ENCODE measurements at places on chromosomes 1 and 21.

- DNase-seq, result no peak
Measured at GRCh38 chr1:33168556-33169289, 13.1 kb downstream of the TRIM62 start.

DNA sequence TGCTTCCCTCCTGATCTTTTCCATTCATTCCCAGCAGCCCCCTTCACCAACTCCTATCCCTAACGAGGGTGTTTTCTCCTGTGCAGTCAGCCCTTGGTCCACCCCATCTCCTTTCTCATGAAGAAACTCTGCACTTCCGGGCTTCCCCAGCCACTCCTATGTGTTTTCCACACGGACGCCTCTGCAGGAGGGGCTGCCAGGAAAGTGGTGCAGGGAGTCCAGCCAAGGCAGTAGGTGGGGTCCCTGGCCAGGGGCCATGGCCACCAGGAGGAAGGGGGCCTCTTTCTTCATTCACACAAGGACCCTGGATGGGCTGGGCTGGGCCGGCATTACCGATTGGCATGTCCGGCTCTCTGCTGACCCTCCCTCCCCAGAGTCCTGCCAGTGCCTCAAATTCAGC lies 72.8 kb upstream of the EFHD2 start:
- no peak for DNase-seq

GRCh38 chr21:28522014-28522799 lies 470.5 kb downstream of the LTN1 start:
- no peak for DNase-seq

DNA sequence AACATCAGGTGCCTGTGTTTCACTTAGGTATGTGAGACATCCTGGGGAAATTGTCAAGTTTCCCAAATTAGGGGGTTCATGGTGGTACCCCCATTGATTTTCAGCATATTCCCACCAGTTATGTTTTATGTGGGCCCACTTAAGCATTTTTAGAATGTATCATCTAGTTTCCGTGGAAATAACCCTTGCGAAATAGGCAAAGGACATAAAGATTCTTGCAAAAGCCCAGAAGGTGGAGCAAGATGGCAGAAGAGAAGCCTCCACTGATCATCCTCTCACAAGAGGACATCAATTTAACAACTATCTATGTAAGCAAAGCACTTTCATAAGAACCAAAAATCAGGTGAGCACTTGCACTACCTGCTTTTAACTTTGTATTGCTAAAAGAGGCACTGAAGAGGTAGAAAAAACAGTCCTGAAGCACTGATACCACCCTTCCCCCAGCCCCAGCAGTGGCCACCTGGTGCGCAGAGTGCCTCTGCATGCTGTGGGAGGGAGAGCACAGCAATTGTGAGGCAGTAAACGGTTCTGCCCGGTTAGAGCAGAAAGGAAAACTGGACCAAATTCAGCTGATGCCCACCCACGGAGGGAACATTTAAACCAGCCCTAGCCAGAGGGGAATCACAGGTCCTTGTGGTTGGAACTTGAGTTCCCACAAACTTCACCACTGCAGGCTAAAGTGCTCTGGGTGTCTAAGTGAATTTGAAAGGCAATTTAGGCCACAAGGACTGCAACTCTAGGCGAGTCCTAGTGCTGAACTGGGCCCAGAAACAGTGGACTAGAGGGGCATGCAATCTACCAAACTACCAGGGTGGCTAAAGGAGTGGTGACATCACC lies 23.2 kb downstream of the MCOLN2 start:
- no peak for DNase-seq

DNA sequence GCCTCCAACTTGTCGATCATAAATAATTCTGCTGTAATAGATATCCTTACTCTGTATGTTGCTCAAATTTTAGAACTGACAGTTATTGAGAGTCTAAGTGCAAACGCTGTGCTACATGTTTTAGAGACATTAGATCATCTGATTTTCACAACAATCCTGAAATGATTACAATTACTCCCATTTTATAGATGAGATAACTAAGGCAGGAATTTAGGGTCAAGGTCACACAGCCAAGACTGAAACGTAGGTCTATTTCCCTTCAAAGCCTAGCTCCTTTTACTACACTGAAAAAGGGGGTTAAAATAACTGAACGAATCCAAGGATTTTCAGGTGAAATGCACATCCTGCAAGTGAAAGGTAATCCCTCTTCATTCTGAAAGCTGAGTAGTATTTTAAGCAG lies 2.7 kb upstream of the DCAF6 start:
- no peak for DNase-seq

- DNase-seq, result no peak
Measured at GRCh38 chr1:77473690-77474089, 191.9 kb downstream of the AK5 start.

DNA sequence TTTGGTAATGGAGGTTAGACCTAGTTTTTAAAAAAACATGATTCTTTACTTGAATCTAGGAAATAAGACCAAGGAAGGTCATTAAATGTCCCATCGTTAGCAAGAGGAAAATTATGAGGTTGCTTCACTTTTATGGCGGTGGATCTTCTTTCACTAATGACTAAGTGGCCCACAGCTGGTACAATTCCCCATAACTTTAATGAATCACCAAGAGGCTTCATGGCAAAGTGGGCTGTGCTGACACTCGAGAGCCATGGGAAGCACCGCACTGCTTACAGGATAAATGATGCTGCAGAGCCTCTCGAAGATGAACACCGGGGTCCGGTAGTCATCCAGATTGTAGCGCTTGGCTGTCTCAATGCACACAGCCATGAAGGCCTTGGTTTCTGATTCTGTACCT lies 108.8 kb downstream of the UBR4 start:
- no peak for DNase-seq

GRCh38 chr1:12174924-12175810 lies 8.4 kb downstream of the TNFRSF1B start:
- DNase-seq, result no peak

DNA sequence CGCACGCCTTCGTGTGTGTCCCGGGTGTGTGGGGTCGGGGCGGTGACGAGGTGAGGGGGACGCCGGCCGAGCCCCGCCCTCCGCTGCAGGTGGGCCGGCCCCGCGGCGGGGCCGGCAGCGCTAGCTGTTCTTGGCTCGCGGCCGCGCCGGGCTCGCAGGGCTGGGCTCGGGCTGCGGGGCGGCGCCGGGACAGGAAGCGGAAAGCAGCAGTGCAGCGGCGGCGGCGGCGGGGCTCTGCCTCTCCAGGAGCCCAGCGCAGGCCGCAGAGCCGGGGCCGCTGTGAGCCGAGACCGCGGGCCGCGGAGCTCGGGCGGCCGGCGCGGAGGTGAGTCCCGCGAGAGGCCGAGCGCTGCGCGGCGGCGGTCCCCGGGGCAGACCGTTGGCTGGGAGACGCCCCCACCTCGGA lies at the start of gene VANGL1:
Gene VANGL1, plus strand, starts transcription at position 209 of the 406 bp plus-strand sequence. CDS start 9,444 bp downstream, outside the sequence.
- no peak for DNase-seq

DNA sequence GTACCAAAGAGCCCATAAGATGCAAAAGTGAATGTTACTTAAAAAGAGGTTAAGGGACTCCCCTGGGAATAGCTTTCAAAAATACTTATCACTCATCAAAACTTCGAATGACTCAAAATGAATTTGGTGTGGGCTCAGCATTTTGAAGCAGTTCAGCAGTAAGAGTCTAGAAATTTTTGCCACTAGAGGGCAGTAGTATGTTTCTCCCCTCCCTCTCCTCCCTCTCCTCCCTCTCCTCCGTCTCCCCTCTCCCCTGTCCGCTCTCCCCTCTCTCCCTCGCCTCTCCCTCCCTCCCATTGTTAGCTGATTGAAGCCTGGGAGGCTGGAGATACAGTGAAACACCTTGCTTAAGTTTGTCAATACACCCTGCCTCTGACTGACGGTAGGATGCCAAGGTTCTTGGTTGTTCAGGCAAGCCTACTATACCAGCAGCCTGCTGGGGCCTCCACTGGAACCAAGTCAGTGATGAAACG lies 70.8 kb upstream of the TENT5C start:
- DNase-seq, result no peak

- DNase-seq, result no peak
Measured at GRCh38 chr1:112040891-112041740, 51.6 kb upstream of the KCND3 start.

- DNase-seq, result peak; percentile 49
Measured at GRCh38 chr1:178724728-178725465, at the start of gene RALGPS2. Gene RALGPS2 (plus strand): TSS chr1:178725244. CDS start chr1:178776765, 51,521 bp downstream.

- no peak for DNase-seq
Measured at GRCh38 chr1:189596197-189596596, 881.5 kb downstream of the BRINP3 start.

DNA sequence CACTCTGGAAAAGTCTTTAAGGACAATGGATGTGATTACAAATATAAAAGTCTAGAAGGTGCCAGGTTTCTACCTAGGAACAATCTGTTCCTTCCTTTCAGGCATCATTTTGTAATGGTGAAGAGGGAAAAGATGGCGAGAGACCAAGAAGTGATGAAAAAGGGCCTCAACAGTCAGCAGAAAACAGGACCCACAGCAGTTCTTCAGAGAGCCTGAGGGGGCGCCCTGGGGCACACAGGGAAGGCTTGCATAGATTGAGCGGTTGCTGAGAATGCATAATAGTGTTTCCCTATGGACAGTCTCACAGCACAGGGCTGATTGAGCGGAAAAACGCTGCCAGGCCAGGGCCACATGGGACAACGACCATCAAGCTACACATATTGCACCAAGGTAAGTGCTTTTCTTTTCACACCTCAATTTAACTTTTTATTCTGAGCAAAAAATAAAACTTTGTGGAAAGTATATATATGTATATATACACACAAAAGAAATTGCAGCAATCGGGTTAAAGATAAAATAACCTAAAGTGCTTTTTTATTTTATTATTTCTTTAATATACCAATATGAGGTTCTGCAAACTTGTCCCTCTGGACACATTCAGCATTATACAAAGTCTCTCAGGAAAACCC lies 3.1 kb upstream of the YRDC start:
- DNase-seq, result peak; percentile 50

GRCh38 chr1:172628401-172628800 lies 30.5 kb upstream of the FASLG start:
- DNase-seq, result no peak

GRCh38 chr1:103911450-103911849 lies 161.8 kb downstream of the AMY1C start:
- DNase-seq, result no peak

DNA sequence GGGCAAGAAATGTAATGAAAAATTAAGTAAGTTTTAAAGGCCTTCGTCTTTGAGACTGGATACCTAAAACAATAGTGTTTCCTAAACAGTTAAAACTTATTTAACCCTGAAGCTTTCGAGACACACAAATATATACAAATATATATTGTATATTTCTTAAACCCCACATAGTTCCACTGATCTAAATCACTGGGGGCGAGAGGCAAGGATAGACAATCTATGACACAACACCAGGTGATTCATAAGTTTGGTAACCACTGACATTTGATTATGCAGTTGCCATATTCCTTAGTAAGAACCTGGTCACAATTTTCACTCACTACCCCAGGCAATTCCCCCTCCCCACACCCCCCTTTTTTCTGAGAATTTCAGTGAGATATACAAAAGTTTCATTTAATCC lies 55.3 kb upstream of the BOLA1 start:
- DNase-seq, result no peak

GRCh38 chr21:44730028-44730395 lies 18.6 kb upstream of the TSPEAR start:
- DNase-seq, result no peak

GRCh38 chr21:43687566-43688399 lies 28.4 kb downstream of the RRP1B start:
- no peak for DNase-seq

DNA sequence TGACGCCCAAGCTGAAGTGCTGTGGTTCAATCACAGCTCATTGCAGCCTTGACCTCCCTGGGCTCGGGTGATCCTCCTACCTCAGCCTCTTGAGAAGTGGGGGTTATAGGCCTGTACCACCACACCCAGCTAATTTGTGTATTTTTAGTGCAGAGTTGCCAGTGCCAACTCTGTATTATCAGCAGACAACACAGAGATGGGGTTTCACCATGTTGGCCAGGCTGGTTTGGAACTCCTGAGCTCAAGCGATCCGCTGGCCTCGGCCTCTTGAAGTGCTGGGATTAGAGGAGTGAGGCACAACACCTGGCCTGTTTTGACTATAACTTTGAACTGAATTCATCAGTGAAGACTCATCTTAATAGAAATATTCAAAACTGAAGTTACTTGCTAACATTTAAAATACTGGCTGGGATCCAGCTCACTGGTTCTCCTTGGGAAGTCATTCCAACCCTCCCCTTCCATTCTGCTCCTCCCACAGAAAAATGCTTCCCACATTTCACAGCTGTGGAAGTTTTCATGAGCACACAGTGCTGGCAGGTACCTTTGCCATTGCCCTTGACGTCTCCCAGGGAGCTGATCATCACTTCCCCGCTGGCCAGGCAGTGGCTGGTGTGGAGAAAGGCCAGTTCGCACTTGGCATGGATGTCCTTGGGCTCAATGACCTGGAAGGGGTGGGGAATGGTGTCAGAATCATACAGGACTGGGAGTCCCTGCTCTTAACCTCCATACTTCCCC lies 4.7 kb downstream of the SELENBP1 start:
- no peak for DNase-seq

- DNase-seq, result no peak
Measured at GRCh38 chr1:31657020-31657804, 12.5 kb upstream of the PEF1 start.

DNA sequence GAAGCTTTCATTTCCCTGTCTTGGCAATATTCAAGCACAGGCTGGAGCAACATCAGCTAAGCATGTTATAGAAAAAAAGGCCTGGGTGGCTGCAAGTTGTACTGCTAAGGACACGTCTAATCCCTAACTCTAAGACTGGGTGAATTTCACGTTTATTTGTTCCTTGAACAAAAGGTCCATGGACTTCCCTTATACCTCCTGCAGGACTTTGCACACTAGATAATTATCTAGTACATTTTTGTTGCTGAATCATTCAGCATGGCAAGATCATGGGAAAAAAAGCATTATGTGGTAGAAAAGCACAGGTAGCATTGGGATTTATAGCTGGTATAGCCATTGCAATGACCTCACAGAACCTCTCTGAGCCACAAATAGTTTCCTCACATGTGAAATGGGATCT lies 130.7 kb upstream of the DMRTA2 start:
- no peak for DNase-seq

GRCh38 chr1:207745285-207745684 lies 6.6 kb upstream of the CD46 start:
- DNase-seq, result no peak

DNA sequence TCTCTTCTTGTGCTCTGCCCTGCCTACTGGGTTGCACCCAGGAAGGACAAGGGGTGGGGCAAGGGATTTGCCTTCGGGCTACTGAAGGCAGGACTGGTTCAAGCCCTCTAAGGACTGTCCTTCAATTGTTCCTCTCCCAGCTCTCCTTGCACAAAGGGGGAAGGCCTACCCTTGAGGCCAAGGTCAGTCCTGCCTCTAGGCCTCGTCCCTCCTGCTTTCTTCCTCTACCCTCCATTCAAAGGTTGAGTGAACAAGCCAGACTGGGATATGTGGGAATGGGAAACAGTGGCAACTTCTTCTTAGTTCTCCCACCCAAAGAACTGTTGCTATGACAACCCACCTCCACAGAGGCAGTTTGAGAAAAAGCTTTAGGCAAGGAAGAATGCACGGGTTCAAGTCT lies 2.7 kb downstream of the LURAP1 start:
- no peak for DNase-seq

Data from stimulated activated CD4-positive, alpha-beta T cell treated with anti-CD3 and anti-CD28 coated beads, TNF-alpha, amount 100 ng/mL, for 1 hour (primary cell).